Mesenteric fat pad (tissue), 1 donor: ENCODE measurements at places on chromosomes 5 and 9. TPM values are rescaled to one million over a fixed set of nuclear protein-coding genes. Genes with fewer than 3 reads are reported as not detected.

DNA sequence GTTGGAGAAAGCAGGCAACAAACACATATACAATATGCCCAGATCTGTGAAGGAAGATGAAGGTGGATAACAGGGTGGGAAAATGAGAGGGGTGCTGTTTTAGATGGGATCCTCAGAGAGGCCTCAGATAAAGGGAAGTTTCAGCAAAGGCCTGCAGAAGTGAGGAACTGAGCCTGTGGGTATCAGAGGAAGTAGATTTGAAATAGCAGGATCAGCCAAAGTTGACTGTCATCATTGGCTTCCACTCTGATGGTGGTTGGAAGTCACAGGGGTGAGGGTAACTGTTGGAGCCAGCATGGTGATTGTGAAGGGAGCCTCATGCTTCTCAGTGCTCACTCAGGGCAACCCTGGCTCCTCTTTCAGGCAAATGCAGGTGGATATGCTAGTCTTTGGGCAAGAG, 607.2 kb upstream of the CLINT1 start:
- DNase-seq: no peak

- DNase-seq: no peak
Observed at GRCh38 chr5:52898961-52899680, 90.0 kb upstream of the ITGA2 start.

GRCh38 chr9:86531273-86531970, 177.2 kb upstream of the TUT7 start:
- DNase-seq: no peak

- DNase-seq: no peak
Observed at GRCh38 chr9:116282597-116282996, 129.0 kb downstream of the PAPPA start.

OLFM1 gene
- 22.6 TPM for total RNA-seq

TSSK1B gene
- not detected for total RNA-seq
